GM19239 (cell line): ENCODE measurements at places on chromosomes 12 and 14.
A peak's percentile ranks its signal among the peaks of the same experiment; 100 is the strongest.

- no peak for DNase-seq
Observed at GRCh38 chr14:87944987-87945604, 47.9 kb downstream of the GALC start.

GRCh38 chr12:46455648-46456352, 83.2 kb upstream of the SLC38A2 start:
- no peak for DNase-seq

GRCh38 chr14:99289394-99290189, 17.6 kb upstream of the BCL11B start:
- DNase-seq: no peak

GRCh38 chr12:97404543-97404942, 58.1 kb upstream of the RMST start:
- DNase-seq: peak; percentile 13

GRCh38 chr14:61296719-61297502, 15.8 kb upstream of the TMEM30B start:
- no peak for DNase-seq

- DNase-seq: no peak
Observed at GRCh38 chr12:45914090-45914489, 76.3 kb downstream of the SCAF11 start.

GRCh38 chr12:45324391-45324790, 108.5 kb downstream of the ANO6 start:
- DNase-seq: no peak

DNA sequence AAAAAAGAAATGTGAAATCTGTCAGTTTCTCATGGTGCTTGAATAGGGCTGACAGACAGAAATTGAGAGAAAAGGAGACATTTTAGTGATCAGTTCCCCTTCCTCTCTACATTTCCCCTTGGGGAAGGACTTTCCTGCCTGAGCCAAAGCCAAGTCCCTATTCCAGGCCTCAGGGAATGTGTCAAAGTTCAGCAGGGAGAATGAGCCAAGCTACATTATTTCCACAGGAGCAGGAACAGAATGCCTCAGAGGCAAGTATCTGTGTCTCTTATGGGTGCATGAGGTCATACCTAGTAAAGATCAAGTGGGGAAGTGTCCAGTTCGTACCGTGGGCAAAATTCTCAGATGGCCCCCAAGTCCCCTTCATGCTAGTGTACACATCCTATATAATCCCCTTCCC, 68.6 kb downstream of the IQSEC3 start:
- no peak for DNase-seq

DNA sequence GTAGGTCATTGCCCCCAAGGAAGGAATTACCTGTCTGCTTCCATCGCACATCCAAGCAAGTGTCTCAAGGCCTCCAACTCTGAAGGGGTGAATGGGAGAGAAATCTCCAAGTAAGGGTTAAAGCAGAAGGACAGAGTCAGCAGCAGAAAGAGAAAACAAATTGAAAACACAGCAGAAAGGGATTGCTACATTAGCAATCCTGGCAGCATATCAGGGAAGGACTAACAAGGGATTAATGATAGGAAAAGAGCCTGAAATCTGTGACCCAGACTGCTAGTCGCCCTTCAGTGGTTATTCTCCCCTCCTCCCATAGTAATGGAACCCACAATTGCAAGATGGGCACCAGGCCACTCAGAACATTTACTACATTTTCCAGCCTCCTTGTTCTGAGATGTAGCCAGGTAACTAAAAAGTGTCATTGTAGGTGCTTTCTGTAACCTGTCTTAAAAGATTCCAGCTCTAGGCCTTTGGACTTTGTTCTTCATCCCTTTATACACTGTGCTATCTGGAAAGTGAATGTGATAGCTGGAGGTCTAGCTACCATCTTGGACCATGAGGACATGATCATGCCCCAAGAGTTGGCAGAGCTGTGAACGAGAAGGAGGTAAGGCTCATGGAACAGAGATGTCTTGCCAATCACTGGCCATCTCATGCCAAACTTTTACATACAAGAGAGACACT, 36.0 kb downstream of the MAP3K9 start:
- DNase-seq: no peak

DNA sequence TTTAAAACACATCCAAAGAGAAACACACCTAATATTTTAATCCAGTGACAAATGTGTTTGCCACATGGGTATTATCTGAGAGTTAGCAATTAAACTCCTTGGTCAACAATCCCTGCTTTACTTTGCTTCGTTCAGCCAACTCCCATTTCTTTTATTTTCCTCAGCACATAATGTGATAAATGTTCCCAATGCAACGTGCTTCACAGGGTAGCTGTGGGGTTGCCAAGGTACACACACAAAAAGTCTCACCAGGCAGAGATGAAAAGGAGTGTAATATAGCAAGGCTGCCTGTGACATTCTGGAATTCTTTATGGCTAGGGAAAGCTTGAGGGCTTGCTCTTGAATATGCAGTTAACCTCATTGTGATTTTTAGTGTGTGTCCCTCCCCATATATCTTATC, 208.0 kb upstream of the DIO2 start:
- DNase-seq: no peak

- DNase-seq: no peak
Observed at GRCh38 chr14:94601884-94602391, 10.3 kb upstream of the SERPINA3 start.

DNA sequence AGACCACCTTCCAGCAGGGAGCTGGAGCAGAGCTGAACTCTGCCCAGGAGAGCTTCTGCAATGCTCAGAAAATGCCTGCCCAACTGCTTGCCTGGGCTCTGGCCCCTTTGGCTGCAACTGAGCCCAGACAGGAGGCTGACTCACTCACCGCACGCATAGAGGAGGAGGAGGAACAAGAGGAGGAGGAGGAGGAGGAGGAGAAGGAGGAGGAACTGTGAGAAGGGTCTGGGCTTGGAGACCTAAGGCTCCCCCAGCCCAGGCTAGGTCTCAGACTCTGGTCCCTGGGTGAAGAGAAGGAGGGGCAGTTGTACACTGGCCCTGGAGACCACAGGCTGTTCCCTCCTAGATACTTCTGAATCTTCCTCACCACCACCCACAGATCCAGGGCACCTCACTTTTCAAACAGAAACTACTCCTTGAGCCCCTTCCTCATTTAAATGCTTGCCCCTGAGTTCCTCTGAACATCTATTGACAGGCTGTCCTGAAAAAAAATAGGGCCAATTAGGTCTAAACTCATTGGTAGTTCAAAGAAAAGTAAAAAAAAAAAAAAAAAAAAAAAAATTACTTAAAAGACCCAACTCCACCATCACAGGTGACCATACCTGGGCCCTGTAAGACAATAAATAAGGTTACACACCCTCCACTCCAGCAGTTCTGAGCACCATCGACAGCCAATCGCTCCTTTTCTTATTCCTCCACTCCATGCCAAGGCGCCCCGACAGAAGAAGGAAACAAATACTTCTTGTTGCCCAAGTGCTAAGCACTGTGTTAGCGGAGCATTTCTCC, 674 bp downstream of the VDR start:
- no peak for DNase-seq

DNA sequence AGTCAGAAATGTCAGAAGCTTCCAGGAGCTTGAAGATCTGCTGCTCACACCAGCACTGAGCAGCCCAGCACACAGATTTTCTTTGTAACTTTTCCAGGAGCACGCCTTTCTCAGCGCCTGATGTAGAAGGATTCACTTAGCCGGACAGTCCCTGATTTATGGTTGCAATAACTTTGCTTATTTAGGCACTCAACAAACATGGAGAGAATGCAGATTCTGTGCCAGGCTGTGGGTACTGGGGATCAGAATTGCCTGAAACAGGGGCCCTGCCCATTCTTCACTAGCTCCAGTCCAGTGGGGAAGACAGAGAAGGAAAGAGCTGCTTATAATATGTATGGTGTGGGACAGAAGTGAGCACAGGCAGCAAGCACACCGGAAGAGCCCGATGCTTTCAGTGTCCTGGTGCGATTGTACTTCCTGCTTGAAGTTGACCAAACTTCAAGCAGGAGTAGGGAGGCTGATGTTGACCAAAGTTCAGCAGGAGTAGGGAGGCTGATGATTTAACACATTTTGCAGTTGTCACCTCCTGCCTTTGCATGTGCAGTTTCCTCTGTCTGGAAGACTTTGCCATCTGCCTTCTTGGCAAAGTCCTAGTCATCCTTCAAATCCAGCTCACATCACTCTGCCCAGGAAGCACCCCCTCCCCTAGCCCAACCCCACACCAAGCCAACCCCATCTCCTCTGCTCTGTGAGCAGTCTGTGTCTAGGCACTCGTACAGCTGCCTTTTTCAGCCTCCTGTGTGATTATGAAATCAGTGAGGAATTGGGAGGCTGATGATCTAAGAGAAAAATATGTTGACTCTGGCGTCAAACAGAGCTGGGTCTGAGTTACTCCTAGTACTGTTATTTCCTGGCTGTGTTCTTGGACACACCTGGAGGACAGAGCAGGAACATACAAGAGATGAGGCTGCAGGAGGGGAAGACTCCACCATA, 12.0 kb upstream of the PRIMA1 start:
- DNase-seq: no peak

DNA sequence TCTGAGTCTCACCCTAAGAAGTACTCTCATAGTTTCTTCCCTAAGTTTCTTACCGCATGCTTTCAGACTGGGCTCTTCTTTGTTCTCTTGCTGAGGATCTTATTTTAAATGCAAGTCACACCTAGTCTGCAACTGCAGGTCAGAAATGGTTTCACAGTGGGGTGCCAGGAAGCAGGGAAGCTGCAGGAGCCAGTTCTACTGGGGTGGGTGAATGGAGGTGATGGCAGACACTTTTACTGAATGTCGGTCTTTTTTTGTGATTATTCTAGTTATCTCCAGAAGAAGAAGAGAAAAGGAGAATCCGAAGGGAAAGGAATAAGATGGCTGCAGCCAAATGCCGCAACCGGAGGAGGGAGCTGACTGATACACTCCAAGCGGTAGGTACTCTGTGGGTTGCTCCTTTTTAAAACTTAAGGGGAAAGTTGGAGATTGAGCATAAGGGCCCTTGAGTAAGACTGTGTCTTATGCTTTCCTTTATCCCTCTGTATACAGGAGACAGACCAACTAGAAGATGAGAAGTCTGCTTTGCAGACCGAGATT, 1.7 kb downstream of the FOS start:
- no peak for DNase-seq
